ENCODE measurements at places on chromosomes 7 and 10.

DNA sequence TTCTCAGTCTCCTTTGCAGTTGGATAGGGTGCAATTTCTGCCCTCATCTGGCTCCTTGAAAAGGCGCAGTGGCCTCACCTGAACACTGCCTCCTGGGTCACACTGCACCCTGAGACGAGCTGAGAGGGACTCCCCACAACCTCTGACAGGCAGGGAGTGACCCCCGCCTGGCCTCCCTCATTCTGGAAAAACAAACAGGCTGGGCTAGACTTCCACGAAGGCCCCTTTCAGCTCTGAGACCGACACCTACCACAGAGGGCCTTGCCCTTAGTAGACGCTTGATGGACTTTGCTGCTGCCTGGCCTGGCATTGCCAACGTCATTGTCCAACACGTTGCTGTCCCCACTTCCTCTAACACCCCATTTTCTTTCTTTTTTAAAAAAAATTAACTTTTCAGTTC, 8.6 kb downstream of the FAM241B start:
- DNase-seq, result no peak

DNA sequence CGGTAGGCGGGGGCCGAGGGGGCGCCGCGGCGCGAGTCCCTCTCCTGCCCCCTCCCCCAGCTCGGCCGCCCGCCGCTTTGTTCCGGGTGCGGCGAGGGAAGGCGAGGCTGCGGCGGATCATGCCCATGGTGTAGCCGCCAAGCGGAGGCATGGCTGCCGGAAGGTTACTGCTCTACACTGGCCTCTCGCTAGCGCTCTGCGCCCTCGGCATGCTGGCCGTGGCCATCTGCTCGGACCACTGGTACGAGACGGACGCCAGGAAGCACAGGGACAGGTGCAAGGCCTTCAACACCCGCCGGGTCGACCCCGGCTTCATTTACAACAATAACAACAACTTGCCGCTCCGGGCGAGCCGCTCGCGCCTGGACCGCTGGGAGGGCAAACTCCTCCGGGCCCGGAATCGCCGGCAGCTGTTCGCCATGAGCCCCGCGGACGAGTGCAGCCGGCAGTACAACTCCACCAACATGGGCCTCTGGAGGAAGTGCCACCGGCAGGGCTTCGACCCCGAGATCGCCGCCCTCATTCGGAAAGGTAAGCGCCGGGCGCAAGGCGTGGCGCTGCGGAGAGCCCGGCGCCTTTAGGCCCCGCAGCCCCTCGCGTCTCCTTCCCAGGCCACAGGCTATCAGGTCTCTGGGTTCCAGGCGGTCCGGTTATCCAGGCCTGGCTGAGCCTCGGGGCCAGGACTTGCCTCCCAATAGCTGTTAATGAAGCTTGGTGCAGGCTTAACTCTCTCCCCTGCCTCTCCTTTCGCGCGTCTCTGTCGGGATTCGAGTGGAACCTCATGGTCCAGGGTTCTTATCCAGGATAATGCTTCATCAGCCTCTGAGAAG, 513 bp downstream of the TMEM178B start:
- DNase-seq, result peak; percentile 84

GRCh38 chr10:66234872-66235271, 691.0 kb upstream of the LRRTM3 start:
- DNase-seq, result no peak

DNA sequence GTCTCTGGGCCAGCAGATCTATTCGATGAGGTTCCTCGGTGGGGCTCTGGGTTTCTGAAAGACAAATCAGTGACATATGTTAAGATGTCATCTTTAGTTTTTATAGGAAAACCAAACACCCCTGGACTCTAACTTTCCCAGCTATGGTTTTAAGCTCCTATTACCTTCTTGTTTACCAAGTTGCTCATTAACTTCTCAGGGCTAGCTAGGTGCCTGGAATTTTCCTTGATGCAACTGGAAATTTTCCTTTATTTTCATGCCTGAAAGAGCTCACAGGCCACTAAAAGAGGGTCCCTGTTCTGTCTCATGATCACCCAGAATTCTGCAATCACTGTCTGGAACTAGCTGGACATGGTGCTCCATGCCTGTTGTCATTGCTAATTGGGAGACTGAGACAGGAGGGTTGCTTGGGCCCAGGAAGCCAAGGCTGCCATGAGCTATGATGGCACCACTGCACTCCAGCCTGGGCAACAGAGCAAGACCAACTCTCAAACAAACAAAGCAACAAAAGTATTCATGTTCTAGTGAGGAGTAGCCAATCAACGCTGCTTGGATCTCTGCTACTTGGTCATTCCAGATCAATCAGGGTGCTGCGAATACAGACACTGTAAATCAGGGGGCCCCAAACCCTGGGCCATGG, 1173.5 kb upstream of the AUTS2 start:
- DNase-seq, result no peak

GRCh38 chr7:1678571-1679325, 8.7 kb downstream of the ELFN1 start:
- DNase-seq, result no peak

DNA sequence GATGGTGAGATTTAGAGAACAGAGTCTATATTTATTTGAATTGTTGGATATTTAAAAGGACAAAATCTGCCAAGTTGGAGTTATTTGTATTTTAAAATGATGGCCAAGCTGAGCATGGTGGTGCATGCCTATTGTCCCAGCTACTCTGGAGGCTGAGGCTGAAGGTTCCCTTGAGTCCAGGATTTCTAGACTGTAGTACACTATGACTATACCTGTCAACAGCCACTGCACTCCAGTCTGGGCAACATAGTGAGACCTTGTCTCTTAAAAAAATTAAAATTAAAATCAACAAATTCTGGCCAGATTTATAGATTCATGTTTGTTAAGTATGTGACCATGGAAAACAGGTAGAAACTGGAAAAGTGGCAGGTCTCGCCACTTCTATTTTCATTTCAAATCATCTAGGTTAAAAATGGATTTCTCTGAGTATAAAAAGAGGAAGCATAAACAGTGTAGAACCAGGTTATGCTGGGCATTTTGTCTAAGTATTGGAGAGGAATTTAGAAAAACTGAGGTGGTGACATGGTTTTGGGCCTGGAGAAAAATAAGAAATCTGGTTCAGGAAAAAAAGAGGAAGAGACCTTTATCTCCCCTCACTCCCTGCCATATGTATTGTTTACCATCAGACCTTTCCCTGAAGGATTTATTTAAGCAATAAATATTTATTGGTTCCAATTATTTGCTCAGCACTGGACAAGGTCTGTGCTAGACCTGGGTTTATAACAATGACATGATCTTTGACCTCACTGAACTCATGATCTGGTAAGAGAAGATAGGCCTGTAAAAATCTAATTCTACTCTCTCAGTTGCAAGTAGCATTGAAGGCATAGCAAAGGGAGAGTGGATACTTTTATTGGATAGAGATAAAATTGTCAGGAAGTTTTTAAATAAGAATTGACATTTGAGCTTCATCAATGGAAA, 134.2 kb downstream of the TSPAN12 start:
- no peak for DNase-seq

- peak; percentile 27 for DNase-seq
Measured at GRCh38 chr10:15316145-15316544, 54.9 kb downstream of the FAM171A1 start.

GRCh38 chr7:31368620-31369019, 28.1 kb upstream of the NEUROD6 start:
- no peak for DNase-seq

DNA sequence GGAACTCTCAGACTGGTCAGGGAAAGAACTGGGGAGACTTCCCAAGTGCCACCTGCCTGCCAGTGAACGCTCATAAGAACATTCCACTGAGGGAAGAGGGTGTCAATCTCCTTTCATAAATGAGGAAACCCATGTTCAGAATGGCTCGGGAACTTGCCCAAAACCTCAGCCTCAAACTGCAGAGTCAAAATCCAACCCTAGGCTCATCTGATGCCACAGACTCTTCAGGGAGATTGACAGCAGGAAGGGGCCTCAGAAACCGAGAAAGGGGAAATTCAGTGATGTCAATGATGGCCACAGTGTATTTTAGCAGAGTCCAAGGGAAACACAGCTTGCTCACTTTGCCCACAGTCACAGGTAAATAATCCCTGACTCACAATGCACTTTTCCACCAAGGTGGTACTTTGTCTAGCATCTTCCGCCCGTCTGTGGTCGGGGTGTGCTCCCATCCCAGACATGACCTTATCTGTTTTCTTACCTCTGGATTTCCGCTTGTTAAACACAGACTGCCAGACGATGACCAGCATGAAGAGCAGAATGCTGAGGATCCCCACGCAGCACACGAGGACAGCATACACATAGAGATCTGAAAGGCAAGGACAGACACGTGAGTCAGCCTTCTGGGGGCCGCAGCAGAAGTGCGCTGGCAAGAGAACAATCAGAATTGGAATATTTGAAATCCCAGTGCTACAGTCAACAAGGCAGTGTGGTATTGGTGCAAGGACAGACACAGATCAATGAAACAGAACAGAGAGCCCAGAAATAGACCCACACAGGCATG, 38.4 kb downstream of the VSTM4 start:
- no peak for DNase-seq

- DNase-seq, result no peak
Measured at GRCh38 chr10:66698069-66698468, 227.8 kb upstream of the LRRTM3 start.

DNA sequence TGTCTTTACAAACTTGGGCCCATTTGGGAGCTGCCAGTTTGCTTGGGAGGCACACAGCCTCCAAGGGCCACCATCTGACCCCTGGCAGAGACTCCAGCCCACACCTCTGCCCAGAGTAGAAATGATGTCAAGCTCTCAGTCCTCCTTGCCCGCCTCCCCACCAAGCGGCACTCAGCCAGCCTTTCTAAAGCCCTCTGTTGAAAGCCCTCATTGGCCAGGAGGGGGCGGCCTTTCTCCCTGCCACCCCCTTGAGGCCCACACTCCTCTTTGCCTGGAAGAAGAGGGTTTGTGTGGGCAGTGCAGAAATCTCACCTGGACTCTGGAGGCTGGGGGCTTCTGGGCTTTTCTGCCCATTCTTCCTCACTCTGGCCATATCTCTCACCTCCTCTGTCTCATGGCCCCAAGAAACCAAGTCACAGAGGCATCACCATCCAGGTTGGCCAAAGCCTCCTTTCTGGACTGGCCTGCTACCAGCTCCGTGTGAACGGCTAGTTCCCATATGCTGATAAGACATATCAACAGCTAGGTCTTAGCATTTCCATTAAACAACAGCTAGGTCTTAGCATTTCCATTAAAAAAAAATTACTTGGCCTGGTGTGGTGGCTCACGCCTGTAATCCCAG, 36.1 kb downstream of the UBTD1 start:
- no peak for DNase-seq

DNA sequence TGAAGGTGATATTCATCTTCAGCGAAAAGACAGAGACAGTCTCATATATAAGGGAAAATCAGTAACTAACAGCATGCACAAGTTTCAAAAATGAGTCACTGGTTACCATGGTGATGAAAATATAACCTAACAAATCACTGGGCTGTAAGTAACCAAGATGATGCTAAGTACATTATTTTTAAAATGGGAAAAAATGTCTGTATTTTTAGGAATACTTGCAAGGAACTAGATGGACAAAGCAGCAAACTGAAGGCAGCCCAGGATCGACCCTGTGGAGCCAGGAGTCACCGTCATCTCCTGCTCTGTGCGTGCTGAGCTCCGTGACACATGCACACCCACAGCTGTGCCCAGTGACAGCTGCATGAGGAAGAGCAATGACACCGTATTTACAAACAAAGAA, 137.3 kb downstream of the ELMO1 start:
- DNase-seq, result no peak

GRCh38 chr10:104333032-104333727, 5.1 kb downstream of the ITPRIP start:
- no peak for DNase-seq

DNA sequence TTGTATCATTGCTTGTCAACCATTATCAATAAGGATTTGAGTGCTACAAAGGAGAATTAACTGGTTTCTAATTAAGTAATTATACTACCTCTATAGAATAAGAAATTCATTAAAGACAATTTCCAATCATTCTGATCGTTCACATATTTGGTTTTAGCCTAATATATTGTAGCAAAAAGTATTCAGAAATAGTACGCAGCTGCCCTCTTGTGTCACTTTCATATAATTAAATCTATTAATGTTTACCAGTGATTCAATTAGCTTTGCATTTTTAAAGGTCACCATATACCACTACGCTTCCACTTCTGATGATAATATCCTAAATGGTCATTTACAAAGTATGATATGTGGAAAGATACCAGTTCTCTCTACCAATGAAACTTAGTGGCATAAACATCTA, 128.3 kb downstream of the NEBL start:
- DNase-seq, result no peak

- DNase-seq, result no peak
Measured at GRCh38 chr10:70907637-70908405, 19.5 kb upstream of the PCBD1 start.

DNA sequence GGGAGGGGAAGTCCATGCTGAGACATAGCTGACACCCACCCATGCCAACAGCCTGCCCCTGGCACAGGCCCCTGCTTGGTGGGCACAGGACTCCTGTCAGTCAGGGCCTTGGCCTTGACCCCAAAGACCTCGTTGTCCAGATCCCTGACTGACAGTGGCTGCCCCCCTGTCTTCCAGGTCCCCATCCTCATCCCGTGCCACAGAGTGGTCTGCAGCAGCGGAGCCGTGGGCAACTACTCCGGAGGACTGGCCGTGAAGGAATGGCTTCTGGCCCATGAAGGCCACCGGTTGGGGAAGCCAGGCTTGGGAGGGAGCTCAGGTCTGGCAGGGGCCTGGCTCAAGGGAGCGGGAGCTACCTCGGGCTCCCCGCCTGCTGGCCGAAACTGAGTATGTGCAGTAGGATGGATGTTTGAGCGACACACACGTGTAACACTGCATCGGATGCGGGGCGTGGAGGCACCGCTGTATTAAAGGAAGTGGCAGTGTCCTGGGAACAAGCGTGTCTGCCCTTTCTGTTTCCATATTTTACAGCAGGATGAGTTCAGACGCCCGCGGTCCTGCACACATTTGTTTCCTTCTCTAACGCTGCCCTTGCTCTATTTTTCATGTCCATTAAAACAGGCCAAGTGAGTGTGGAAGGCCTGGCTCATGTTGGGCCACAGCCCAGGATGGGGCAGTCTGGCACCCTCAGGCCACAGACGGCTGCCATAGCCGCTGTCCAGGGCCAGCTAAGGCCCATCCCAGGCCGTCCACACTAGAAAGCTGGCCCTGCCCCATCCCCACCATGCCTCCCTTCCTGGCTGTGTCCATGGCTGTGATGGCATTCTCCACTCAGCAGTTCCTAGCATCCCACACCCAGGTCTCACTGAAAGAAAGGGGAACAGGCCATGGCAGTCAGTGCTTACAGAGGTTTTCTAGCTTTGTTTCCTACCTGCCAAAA, 197.2 kb downstream of the EBF3 start:
- DNase-seq, result no peak

- no peak for DNase-seq
Measured at GRCh38 chr10:31242902-31243301, 76.1 kb upstream of the ZEB1 start.

- no peak for DNase-seq
Measured at GRCh38 chr10:86752311-86752710, 4.1 kb upstream of the BMPR1A start.

- DNase-seq, result peak; percentile 47
Measured at GRCh38 chr10:7410862-7411670, at the start of gene SFMBT2. TSS of gene SFMBT2 (minus strand) at chr10:7411034. CDS start at chr10:7381898, 29,136 bp downstream.

- DNase-seq, result no peak
Measured at GRCh38 chr7:111558991-111559390, 3.3 kb downstream of the IMMP2L start.

GRCh38 chr10:108069096-108069495, 904.6 kb upstream of the SORCS1 start:
- DNase-seq, result no peak

Measured in NCI-H2081 (cell line).